Iris pigment epithelial cell (primary cell): ENCODE measurements at places on chromosomes 5 and 9.

GRCh38 chr5:106094204-106094607, 1576.5 kb downstream of the EFNA5 start:
- peak; percentile 50 for DNase-seq

DNA sequence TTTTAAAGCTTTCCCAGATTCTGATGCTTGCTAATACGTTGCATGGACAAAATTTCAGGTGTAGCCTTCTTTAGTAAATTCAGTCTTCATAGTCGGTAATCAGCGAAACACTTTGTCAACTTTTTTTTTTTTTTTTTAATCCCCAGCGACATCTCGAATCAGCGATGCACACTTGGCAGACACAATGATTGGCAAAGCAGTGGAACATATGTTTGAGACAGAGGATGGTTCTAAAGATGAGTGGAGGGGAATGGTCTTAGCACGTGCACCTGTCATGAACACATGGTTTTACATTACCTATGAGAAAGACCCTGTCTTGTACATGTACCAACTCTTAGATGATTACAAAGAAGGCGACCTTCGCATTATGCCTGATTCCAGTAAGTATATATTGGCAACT, 66.8 kb upstream of the NXNL2 start:
- no peak for DNase-seq

DNA sequence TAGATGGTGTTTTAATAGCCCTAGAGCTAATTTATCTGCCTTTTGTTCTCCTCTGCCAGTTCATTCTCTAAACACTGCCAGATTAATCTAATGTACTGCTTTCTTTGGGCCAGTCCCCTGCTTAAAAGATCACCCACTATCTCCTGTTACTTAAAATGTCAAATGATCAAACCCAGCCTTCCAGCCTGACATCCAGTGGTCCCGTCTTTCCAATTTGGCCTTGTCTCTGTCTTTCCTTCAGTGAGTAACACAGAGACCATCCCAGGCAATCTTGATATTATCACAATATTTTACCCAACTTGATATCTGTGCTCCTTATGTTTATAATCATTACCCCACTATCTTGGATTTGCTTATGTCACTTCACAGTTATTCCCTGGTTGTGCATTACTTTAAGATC, 12.0 kb downstream of the PRR16 start:
- DNase-seq = no peak

DNA sequence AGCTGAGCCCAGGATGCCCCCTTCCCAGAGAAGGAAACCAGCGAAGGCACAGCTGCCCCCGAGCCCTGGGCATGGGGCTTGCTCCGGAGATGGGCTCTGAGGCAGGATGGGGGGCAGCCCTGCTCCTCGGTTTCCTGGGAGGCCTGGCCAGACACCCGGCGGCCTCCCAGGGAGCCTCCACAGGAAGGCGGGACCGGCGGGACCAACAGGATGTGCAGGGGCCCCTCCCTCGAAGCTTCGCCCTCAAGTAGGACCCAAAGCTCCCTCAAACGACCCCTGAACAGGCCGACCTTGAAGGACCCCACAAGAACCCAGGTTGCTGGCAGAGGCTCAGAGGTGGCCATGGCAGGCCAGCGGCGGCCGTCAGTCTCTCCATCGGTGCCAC, 11.7 kb downstream of the EXD3 start:
- DNase-seq = peak; percentile 43

DNA sequence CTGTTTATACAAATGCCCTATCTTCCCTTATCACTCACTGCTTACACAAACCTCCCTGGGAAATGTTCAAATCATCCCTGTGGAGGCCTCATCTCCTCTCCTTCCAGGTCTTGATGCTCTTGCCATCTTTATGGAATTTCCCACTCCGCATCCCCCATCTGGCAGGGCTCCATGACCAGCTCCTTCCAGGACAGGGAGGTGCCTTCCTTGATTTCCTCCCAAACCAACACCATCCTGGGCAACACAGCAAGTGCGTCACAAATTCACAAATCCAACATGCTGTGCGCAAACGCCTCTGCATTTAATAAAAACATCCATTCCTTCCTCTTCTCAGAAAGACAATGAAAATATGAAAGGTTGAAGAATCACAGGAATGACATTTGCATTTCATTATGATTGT, 51.7 kb downstream of the EPB41L4A start:
- no peak for DNase-seq
